ENCODE measurements at places on chromosomes 2 and 18. TPM values are rescaled to one million over a fixed set of nuclear protein-coding genes. Genes with fewer than 3 reads are reported as not detected.

Gene TSPYL6
- not detected for total RNA-seq

GRCh38 chr18:49628881-49629795 is 67.3 kb downstream of the LIPG start:
- H3K36me3 ChIP-seq, result no peaks in the 10 kb centered on the region
- no peak overlapping the region for H3K4me3 ChIP-seq
- no peaks in the 10 kb centered on the region for H3K4me1 ChIP-seq
- peak; percentile 71 for DNase-seq

Gene TDRD15
- 0.27 TPM for total RNA-seq

Gene LCT
- not detected for total RNA-seq

DNA sequence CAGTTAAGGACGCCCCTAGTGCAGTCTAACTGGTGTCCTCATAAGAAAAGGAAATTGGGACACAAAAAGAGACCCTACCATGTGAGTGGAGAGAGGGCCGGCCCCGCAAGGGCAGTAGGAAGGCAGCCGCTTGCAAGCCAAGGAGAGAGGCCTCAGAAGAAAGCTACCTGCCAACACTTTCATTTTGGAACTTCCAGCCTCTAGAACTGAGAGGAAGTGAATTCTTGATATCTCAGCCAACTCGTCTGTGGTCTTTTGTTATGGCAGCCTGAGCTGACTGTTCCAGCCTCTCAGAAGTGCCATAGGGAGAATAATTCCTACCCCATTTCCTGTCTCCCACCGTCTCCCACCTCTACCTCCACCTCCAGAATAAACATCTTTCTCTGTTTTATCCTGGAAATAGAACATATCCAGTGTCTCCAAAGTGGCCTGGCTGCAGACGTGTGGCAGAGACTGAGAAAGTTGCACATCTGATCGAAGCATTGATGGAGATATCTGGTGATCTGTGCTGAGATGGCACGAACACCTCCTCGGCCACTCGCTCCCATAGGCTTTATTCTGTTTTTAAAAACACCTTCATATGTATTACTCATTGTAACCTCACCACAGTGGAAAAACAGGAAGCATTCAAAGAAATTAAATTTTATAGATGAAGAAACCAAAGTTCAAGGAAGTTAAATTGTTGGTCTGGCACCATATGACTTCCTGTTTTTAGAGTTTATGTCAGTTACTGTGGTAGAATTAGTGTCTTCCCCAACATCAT is 39.5 kb upstream of the MARCO start:
- DNase-seq, result no peak
- H3K27ac ChIP-seq, result no peak overlapping the region
- H3K4me1 ChIP-seq, result no peaks in the 10 kb centered on the region
